ENCODE measurements at places on chromosomes 1 and 21.

DNA sequence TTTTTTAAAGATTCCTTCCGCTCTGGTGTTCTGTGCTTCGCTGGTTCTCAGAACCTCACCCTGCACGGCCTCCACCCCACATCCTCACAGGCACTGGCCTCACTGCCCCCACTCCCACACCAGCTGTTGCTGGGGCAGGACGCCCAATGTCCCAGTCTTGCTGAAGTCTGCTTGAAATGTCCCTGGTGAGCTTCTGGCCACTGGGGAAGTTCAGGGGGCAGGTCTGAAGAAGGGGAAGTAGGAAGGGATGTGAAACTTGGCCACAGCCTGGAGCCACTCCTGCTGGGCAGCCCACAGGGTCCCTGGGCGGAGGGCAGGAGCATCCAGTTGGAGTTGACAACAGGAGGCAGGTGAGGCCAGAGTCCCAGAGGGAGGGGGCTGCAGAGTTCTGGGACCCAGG lies at the start of gene C1QA:
C1QA (plus strand) TSS at position 276 of the 400 bp plus-strand sequence. CDS start 989 bp downstream, outside the sequence.
- no peak for DNase-seq

DNA sequence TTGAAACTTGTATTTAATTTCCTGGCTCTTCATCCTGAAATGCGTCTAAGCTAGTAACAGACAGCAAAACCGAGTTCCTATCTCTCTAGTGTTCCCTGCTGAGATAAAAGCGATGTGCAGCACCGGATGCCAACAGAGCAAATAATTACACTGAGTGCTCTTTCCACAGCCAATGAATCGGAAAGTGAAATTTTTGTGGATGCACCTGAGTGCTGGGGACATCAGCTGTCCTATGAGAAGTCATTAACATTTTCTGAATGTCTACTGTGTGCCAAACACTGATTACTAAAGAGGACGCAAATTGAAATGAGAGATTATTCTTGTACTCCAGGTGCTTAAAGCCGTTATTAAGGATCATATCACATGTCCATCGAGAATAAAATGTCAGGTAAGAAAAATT lies 278.0 kb downstream of the RGS7 start:
- no peak for DNase-seq

DNA sequence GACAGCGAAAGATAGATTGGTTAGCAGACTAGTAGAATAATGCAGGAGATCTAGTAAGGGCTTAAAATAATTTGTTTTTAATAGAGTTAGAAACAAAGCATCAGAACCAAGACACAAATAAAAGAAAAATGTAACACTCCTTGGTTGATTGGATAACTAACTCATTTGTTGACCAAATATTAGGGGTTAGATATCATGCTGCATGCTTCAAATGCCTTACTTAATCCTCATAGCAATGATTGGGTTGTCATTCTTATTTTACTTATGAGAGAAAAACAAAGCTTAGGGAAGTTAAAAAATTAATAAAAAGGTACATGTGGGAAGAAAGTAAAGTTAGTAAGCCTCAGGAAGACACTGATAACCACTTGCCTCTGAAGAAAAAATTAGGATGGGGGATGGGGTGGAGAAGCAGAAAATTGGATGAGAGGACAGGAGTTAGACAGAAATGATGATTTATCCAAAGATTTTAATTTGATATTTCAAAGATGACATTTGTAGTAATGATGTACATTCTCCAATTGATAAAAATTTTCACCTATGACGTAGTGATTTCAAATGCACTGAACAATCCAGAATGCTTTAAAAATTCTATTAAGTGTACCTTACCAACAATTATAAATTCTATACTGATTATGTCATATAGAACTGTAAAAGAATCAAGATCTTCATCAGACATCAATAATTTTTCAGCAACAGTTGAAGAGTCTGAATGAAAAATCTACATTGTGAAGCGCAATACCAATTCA lies 374.7 kb downstream of the COL11A1 start:
- DNase-seq: no peak

DNA sequence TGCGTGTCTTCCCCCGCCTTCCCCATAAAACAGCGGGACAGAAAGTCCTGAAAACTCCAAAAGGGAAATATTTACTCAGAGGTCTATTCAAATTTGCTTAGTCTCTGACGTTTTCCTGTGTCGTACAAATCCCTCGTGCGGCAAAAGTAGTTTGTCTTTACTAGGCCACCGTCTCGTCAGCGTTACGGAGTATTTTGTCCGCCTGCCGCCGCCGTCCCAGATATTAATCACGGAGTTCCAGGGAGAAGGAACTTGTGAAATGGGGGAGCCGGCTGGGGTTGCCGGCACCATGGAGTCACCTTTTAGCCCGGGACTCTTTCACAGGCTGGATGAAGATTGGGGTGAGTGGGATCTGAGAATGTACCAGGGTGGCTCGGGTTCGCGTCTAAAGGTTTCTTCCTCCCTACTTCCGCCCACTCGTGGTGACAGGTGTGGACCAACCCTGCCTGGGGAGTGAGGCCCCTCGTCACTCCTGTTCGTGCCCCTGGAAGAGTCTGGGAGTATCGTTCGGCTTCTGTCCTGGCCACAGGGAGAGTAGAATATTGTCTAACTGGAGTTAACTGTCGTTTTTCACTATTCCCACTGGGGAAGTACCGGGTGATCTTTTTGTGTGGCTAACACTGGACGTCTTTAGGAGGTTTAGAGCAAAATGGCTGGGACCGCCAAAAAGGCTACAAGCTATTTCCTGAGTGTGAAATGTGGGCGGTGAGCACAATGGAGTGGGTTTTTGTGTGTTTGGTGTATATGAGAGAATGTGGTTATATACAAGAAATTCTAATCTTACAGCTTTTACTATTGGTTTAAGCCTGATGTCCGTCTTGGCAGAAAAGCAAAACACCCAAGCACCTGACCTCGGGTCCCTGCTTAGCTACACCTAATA lies at the start of gene ATF6:
ATF6 (plus strand) TSS at position 219 of the 880 bp plus-strand sequence; CDS start at position 260, 41 bp downstream.
- DNase-seq: peak; percentile 92
